ENCODE measurements at places on chromosomes 2 and 18.

- no peak for DNase-seq
Measured at GRCh38 chr2:46818819-46819218, 96.8 kb downstream of the MCFD2 start.

- no peak for DNase-seq
Measured at GRCh38 chr2:160376576-160376975, 117.0 kb downstream of the RBMS1 start.

DNA sequence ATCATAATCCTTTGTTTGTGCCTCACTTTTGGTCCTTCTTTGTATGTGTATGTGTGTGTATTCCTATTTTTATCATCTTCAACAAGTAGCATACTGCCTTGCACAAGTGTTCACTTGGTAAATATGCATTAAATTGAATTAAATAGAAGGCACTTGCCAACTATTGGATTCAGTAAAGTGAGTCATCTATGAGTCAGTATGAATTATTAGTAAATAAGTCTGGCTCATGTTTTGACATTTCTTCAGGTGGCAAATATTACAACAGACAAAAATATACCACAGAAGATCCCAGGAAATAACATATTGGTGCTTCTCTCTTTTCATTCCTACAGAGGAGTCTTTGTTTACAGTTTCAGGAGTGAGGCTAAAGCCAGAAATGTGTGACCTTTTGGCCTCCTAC, 84.1 kb downstream of the CDK15 start:
- DNase-seq = no peak

DNA sequence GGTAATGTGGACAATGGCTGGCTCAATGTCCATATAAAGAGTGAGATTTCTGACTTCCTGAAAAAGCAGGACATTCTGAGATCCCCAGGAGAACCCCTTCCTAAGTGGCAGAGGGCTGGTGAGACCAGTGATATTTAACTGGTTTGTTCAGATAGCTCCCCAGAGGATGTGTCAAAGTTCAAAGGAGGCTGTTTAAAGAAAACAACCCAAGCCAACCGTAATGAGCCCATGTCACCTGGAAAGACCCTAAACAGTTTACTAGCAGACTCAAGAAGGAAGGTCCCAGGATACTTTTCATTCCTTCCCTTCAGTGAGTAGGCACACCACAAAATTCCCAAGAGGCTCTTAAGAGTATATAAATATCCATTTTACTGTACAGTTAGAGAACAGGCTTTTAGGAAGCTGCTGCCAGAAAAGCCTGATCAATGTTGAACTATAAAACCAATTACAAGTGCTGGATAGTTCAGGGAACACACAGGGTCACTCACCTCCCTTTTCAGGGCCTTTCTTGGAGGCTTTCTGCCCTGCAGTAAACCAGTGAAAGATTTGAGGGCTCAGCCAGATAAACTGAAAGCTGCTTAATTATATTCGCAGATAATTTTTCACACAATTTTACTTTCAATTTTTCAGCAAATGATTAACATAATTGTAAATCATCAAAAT, 293.5 kb downstream of the ASXL3 start:
- DNase-seq = no peak

GRCh38 chr18:54240629-54241107, 16.2 kb upstream of the MBD2 start:
- no peak for DNase-seq

DNA sequence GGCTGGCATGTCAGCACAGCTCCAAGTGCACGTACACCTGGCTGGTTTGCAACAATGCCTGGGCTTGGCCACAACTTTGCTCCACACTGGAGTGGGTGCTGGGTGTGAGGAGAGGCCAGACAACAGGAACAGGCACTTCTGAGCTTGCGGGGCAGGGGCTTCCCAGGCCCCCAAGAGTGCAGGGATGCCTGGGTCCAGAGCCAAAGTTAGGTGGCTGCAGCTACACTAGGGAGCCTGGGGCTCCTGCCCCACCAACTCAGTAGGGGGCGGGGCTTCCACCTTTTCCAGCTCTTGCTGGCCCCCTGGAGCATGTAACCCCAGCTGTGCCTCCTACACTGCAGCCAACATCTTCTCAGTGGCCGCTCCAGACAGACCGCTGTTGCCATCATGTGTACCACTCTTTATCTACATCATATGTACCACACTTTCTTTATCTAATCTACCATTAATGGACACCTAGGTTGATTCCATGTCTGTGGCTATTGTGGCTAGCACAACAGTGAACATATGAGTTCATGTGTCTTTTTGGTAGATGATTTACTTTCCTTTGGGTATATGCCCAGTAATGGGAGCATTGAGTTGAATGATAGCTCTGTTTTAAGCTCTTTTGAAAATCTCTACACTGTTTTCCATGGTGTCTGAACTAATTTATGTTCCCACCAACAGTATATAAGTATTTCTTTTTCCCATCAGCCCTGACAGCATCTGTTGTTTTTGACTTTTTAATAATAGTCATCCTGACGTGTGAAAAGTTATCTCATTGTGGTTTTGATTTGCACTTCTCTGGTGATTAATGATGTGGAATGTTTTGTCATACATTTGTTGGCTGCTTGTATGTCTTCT, 87.9 kb downstream of the ZNF804A start:
- DNase-seq = no peak

DNA sequence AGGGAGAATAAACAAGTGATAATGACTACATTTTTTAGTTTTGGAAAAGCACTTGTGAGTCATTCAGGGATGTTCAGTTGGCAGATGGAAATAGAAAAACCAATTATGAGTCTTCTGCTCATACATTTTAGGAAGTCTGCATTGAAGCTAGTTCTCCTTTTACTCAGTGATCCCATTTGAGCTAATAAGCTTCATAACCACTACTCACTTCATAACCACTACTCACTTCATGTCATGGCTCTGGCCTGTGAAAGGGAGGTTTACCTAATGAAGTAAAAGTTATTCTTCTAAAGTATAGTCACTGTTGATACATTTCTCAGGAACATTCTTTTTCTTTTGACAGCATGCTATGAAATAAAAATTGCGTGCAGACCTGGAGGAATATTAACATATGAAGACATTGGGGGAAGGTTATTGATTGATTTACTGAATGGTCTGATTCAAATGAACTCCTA, 948.7 kb downstream of the TSN start:
- no peak for DNase-seq

DNA sequence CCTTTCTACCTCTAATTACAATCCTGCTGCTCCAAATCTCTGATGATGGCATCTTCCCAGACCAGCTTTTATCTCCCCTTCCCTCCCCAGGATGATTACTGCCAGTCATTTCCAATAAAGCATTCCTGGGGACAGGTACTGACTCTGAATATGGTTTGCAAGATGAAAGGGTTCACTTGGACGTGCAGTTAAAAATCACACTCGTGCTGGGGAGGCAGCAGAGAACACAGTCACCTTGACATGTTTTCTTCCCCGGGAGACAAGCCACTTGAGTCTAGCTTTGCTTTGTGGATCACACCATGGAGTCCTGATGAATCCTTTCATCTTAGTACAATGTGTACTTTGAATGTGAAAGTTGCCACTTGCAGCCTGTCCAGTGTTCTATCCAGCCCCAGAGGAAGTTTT, 175.0 kb downstream of the ALPK2 start:
- no peak for DNase-seq

DNA sequence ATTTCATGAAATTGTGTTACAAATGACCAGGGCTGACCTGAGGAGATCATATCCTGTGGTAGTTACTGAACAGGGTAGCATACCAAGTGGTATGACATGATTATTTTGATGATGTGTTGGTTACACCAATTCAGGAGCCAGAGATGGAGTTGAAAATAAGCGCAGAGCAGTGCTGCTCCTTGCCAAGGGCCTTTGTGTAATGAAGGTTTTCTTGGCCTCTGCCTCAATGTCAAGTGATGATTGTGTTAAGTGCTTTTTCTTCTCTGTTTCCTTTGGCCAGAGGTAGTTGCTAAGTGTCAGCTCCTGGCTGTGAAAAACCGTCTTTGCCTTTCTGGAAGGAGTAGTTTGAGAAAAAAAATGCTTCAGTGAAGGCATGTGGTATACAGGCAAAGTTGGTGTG, 131.2 kb downstream of the CERS6 start:
- DNase-seq = no peak

- no peak for DNase-seq
Measured at GRCh38 chr2:101500860-101501259, 25.9 kb upstream of the RFX8 start.
